ENCODE measurements at places on chromosomes 2 and 18. TPM values are rescaled to one million over a fixed set of nuclear protein-coding genes. Genes with fewer than 3 reads are reported as not detected.

RND3 gene
- total RNA-seq = 116 TPM

ADAM23 gene
- total RNA-seq = 22.9 TPM

DSC3 gene
- 0.49 TPM for total RNA-seq

ITPRIPL1 gene
- 3.4 TPM for total RNA-seq

FOXD4L1 gene
- total RNA-seq = 0.25 TPM

ANKRD62 gene
- not detected for total RNA-seq

DAPL1 gene
- 0.49 TPM for total RNA-seq
